Endodermal cell (in vitro differentiated cells): ENCODE measurements at places on chromosomes 16 and 17.

- no peaks in the 10 kb centered on the region for H3K4me1 ChIP-seq
- H3K27ac ChIP-seq, result no peak overlapping the region
- DNase-seq, result no peak
- no peaks in the 10 kb centered on the region for H3K27me3 ChIP-seq
- no peak overlapping the region for H3K4me3 ChIP-seq
- no peaks in the 10 kb centered on the region for H3K36me3 ChIP-seq
These were observed 28.8 kb downstream of the NLRC3 start for GRCh38 chr16:3548445-3548844.

DNA sequence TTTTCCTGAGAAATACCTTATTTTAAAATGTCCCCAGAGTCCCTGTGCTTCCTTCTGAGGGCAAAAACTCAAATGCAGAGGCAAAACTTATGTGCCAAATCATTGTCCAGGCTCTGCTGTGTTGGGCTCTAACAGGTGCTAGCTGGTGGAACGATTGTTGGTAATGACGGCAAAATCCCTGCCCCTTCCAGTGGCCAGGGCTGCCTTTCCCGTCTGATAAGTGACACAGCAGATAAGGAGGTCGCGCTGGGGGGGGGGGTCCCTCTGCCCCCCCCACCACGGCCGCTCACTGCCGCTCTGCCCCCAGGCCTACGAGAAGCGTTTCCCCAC lies 29.1 kb downstream of the SEC14L5 start:
- H3K4me1 ChIP-seq, result no peaks in the 10 kb centered on the region
- no peaks in the 10 kb centered on the region for H3K36me3 ChIP-seq
- peaks cover 48% of the 10 kb centered on the region for H3K27me3 ChIP-seq
- DNase-seq, result no peak
- no peak overlapping the region for H3K4me3 ChIP-seq

DNA sequence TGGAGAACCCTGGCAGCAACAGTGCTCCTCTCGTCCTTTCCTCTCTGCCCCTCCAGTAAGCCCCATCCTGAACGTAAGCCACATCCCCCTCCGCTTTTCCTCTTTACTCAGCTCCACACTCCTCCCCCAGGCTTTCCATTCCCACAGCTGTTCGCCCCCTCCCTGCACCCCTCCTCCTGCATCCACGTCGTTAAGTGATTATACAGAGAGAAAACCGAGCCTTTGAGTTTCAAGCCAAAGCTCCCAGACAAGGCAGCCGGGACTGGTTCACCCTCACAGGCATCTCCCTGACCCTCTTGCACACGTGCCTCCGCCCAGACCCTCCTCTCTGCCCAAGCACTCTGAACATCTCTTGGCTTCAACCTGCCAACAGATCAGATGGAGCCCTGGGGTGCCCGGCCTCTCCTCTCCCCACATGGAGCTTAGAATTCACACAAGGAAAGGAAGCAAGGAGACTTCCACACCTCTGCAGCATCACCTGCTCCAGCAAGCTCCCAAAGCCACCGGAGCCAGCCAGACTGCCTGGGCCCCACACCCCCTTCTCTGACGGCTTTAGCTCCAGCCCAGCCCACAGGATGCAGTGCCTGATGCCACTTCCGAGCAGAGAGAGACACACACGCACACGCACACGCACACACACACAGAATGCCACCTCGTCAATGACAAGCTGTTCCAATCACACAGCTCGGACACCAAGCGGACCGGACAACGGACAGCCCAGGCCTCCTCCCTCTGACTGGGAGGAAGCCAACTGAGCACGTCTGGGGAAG lies 99.9 kb upstream of the CCL2 start:
- H3K27ac ChIP-seq, result no peak overlapping the region
- H3K36me3 ChIP-seq, result no peaks in the 10 kb centered on the region
- peaks cover 35% of the 10 kb centered on the region for H3K27me3 ChIP-seq
- no peak overlapping the region for H3K4me3 ChIP-seq
- DNase-seq, result peak; percentile 77
- H3K4me1 ChIP-seq, result peaks cover 11% of the 10 kb centered on the region

GRCh38 chr17:280901-281300 lies 71.7 kb downstream of the RPH3AL start:
- H3K4me1 ChIP-seq, result no peaks in the 10 kb centered on the region
- H3K27me3 ChIP-seq, result no peaks in the 10 kb centered on the region
- no peak for DNase-seq
- H3K36me3 ChIP-seq, result no peaks in the 10 kb centered on the region
- no peak overlapping the region for H3K27ac ChIP-seq

- no peak for DNase-seq
- peaks cover under 1% of the 10 kb centered on the region for H3K4me1 ChIP-seq
- no peak overlapping the region for H3K27ac ChIP-seq
These were observed 57.3 kb upstream of the HNF1B start for GRCh38 chr17:37802061-37802595.

DNA sequence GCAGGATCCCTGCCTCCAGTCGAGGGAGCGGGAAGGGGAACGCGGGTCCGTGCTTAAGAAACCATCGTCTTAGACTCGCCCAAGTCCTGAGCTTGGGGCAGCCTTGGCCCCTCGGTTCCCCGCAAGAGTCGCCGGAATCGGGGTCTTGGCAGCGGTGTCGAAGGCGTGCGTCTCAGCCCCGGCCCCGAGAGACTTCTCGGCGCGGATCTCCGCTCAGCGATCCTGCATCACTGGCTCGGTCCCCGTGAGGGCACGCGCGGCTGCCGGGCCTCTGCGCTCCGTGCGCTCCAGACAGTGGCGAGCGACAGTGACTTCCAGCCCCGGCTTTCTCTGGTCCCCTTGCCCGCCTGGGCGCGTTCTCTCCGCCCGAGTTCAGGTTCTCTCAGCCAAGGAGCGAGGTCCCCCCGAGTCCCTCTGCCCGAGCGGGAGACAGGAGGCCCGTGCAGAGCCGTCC lies 380 bp downstream of the HS3ST3A1 start:
- H3K27me3 ChIP-seq, result peaks cover 29% of the 10 kb centered on the region
- no peak overlapping the region for H3K27ac ChIP-seq
- H3K36me3 ChIP-seq, result no peaks in the 10 kb centered on the region
- peak overlapping the region; percentile 86 for H3K4me3 ChIP-seq

GRCh38 chr16:17590711-17591654 lies 120.2 kb upstream of the XYLT1 start:
- no peak for DNase-seq
- H3K27me3 ChIP-seq, result no peaks in the 10 kb centered on the region
- no peaks in the 10 kb centered on the region for H3K36me3 ChIP-seq
- H3K4me1 ChIP-seq, result no peaks in the 10 kb centered on the region

DNA sequence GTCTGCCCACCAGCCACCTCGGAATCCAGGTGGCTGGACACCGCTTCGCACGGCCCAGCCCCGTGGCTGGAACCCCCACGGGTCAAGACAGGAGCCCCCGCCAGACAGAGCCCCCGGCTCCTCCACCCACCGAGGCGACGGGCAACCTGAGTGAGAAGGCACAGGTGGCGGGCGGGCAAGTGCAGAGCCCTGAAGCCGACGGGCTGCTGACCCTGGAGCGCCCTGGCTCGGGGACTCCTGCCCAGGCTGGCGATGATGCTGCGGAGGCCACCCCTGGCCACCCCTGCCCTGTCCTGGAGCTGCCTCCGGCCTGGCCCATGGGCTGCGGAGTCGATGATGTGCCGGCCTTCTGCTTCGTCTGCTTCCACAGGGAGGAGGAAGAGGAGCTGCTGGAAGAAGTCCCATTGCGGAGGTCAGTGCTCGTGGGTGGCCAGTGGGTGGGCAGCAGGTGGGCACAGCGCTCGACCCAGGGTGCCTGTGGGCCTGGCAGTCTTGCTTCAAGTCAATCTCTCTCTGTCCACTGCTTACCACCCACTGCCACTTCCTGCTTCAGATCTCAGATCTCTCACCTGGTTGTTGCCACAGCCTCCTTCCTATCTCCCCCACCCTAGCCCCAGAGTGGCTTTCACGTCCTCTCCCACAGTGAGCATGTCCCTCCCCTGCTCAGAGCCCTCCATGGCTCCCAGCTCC lies 33.1 kb upstream of the SBK1 start:
- H3K27me3 ChIP-seq, result peaks cover 47% of the 10 kb centered on the region
- H3K36me3 ChIP-seq, result no peaks in the 10 kb centered on the region
- H3K27ac ChIP-seq, result no peak overlapping the region
- H3K4me3 ChIP-seq, result no peak overlapping the region
- peaks cover 11% of the 10 kb centered on the region for H3K4me1 ChIP-seq

GRCh38 chr17:63170795-63171194 lies 204.8 kb downstream of the TANC2 start:
- H3K4me1 ChIP-seq, result no peaks in the 10 kb centered on the region
- no peak overlapping the region for H3K4me3 ChIP-seq
- H3K36me3 ChIP-seq, result no peaks in the 10 kb centered on the region

DNA sequence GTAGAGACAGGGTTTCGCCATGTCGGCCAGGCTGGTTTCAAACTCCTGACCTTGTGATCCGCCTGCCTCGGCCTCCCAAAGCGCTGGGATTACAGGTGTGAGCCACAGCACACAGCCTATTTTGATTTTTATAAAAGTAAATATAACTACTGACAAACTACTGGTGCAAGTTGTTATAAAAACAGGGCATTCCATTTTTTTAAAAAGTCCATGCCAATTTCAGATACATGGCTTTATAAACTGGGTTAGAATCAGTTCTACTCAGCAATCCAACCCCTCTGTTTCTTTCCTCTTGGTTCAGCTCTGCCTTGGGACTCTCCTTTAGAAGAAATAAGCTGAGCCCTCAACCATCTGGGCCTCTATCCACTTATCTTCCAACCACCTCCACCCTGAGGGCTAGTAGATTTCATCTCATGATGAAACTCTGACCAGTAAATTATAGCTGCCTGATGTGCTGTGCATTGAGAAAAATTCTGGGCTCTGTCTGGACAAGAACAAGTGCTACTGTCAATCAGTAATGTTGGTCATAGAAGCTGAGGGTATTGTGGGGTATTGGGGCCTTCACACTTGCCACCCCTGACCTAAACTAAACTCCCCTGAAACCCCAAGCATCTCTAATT lies 10.2 kb downstream of the RANBP10 start:
- no peaks in the 10 kb centered on the region for H3K4me1 ChIP-seq
- no peak overlapping the region for H3K4me3 ChIP-seq
- no peak overlapping the region for H3K27ac ChIP-seq
- H3K27me3 ChIP-seq, result no peaks in the 10 kb centered on the region
- DNase-seq, result no peak

DNA sequence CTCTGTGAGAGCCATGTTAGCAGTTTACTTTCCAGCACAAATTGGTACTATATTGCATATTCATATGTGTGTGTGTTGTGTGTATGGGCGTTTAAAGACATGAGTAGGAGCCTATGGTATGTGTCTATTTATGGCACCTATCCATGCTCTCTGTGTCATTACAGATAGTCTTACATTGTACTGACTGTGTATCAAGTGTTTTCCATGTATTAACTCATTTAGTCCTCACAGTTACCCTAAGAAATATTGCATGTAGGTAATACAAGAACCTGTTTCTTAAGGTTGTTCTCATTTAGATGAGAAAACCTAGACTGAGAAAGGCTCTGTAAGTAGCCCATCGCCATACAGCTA lies 1.6 kb downstream of the ALG1 start:
- H3K4me3 ChIP-seq, result no peak overlapping the region
- H3K27me3 ChIP-seq, result no peaks in the 10 kb centered on the region

DNA sequence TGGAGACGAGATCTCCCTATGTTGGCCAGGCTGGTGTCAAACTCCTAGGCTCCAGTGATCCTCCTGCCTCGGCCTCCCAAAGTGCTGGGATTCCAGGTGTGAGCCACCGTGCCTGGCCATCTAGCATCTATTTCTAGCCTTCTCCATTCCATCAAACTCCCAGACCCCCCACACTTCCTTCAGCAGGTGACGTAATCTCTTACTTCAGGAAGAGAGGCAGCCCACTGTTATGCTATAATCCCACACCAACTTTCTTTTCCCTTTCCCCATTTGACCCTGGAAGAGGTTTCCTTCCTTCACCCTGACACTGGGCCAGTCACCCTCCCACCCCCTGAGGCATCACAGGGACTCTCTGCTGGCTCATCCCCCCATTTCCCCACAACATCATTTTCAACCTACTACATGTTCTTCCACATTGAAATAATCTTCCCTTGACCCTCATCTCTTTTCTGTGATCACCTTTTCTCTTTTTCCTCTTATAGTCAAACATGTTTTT lies 7.6 kb downstream of the ITGA2B start:
- H3K27me3 ChIP-seq, result peaks cover 29% of the 10 kb centered on the region
- peaks cover 3% of the 10 kb centered on the region for H3K4me1 ChIP-seq
- no peak for DNase-seq

DNA sequence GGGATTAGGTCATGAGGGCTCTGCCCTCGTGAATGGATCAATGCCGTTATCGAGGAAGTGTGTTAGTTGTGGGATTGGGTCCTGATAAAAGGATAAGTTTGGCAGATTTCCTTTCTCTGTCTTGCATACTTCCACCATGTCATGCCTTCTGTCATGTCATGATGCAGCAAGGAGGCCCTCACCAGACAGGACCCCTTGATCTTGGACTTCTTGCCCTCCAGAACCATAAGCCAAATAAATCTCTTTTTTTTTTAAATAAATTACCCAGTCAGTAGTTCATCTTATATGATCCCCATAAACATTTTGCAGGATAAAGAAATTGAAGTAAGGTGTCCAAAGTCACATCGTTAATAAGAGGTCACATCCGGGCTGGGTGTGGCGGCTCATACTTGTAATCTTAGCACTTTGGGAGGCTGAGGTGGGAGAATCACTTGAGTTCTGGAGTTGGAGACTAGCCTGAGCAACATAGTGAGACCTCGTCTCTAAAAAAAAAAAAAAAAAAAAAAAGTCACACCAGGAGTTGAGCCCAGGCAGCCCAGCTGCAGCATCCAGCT lies 25.2 kb downstream of the HEXIM2 start:
- H3K4me1 ChIP-seq, result no peaks in the 10 kb centered on the region
- no peak overlapping the region for H3K27ac ChIP-seq
- H3K27me3 ChIP-seq, result no peaks in the 10 kb centered on the region
- DNase-seq, result no peak
- H3K4me3 ChIP-seq, result no peak overlapping the region
- H3K36me3 ChIP-seq, result no peaks in the 10 kb centered on the region

DNA sequence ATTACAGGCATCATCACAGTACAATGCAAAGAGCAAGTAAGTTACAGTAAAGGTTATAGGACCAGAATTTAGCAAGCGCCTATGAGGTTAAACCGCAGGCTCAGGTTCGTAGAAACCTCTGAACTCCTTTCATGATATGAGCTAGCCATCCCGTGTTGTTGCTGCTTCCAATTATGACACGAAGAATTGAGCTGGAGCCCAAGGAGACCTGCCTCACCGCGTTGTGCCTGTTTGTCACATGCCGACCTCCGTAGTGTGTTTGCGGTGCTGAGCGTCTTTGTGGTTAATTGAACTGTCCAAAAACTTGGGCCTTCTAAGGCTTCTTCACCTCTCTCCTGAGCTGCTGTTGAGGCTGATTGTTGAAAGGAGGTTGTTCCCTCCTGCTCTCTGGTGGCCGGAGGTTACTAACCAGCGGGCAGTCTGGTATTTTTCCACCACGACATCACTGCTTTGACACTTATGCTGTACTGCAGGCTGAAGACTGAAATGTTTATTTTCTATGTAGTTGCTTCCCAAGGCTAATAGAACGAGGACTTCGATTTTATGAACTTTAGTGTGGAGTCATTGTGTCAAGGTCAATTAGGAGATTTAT lies 67.5 kb downstream of the SEC14L1 start:
- DNase-seq, result peak; percentile 68
- no peak overlapping the region for H3K27ac ChIP-seq
- no peaks in the 10 kb centered on the region for H3K27me3 ChIP-seq
- no peaks in the 10 kb centered on the region for H3K4me1 ChIP-seq

- no peak overlapping the region for H3K4me3 ChIP-seq
- peak; percentile 82 for DNase-seq
- H3K27ac ChIP-seq, result no peak overlapping the region
- H3K4me1 ChIP-seq, result no peaks in the 10 kb centered on the region
- no peaks in the 10 kb centered on the region for H3K36me3 ChIP-seq
- no peaks in the 10 kb centered on the region for H3K27me3 ChIP-seq
These were observed 236.4 kb upstream of the AXIN2 start for GRCh38 chr17:65797809-65798208.
